NCI-H187 (cell line): ENCODE measurements at places on chromosomes 3 and 15.

- no peak for DNase-seq
Measured at GRCh38 chr3:194120789-194121770, 14.9 kb upstream of the HES1 start.

DNA sequence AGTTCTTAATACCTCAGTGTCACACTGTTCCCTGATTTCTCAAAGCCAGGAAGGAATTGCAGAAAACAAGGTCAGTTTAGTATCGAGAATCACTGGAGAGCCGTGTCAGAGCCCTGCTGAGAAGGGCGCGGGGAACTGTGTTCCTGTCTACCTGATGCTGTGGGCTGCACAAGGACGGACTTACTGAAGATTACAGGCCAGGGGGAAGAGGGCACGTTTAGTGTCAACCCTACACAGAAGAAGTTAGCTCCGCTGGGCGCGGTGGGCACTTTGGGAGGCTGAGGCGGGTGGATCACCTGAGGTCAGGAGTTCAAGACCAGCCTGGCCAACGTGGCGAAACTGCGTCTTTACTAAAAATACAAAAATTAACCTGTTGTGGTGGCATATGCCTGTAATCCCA is 104.1 kb downstream of the APBA2 start:
- no peak for DNase-seq

DNA sequence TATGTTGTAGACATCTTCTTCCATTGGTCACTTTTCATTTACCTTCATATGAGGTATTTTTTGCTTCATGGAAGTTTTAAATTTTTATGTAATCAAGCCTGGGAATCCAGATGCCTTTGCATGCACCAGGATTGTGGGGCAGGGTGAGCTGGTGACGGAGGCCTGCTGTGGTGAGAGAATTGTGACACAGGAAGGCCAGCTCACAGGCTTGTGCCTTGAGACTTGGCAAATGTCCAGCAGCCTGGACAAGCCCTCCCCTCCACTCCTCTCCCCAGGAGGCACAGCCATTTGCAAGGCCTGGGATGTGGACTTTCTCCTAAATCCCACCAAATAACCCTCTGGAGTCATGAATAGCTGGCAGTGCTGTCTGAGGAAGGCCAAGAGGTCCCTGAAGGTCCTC is 67.4 kb downstream of the RHCG start:
- DNase-seq, result no peak

DNA sequence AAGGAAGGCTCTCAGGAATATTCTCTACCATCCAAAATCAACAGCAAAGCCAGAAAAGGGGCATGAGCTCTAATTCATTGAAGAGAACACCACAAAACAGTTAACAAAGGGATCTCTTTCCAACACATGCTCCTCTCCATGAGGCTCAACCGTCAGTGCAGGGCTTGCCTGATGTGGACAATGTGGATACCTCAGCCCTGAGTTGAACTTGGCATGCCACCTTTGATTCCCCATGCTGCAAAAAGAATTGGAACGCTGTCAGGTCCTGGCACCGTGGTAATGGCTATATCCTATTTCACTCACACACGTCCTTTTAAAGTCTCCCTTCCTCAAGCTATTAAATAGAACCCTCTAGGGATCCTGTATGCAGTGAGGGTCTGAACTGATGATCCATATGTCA is 30.7 kb upstream of the IP6K2 start:
- no peak for DNase-seq

DNA sequence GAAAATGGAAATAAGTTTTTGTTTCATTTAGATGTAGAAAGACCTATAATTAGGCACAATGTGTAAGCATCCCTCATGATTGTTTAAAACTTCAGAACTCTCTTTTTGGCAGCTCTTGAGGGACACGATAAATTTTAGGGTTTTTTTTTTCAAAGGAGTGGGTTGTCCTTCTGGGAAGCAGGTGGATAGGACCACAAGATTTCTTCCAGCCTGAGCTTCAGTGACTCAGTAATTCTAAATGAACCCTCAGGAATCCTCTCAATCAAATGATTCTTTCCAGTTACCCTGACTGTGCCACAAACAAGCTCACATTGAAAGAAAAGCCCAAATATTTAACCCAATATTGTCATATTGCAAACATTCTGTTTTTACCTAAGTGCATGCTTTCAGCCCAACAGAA is 45.1 kb downstream of the COL8A1 start:
- DNase-seq, result no peak

DNA sequence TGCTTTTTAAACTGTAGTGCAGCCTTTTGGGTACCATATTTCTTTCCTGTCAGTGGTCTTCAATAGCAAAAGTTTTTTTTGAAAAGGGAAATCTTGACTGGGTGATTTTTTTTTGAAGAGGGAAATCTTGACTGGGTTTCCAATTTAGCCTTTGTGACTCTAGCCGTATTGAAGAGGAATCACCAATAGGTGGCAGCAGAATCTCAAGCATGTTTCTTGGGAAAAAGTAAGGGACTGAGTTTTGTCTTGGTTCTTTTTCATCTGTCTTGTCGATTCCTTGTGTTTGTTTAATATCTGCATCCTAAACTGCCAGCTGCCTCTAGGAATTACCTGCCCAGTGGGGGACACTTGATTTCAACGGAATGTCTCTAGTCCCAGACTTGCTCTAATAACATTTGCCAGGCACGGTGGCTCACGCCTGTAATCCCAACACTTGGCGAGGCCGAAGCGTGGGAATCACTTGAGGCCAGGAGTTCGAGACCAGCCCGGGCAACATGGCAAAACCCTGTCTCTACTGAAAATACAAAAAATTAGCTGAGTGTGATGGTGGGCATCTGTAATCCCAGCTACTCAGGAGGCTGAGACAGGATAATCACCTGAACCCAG is 89.2 kb downstream of the RBPMS2 start:
- no peak for DNase-seq

GRCh38 chr15:98282656-98283332 is 322.3 kb downstream of the ARRDC4 start:
- DNase-seq, result no peak

GRCh38 chr3:113589971-113590370 is 57.6 kb downstream of the SIDT1 start:
- no peak for DNase-seq

GRCh38 chr3:155354658-155355057 is 61.2 kb upstream of the STRIT1 start:
- no peak for DNase-seq

- no peak for DNase-seq
Measured at GRCh38 chr3:157406394-157406793, 30.3 kb upstream of the PTX3 start.

DNA sequence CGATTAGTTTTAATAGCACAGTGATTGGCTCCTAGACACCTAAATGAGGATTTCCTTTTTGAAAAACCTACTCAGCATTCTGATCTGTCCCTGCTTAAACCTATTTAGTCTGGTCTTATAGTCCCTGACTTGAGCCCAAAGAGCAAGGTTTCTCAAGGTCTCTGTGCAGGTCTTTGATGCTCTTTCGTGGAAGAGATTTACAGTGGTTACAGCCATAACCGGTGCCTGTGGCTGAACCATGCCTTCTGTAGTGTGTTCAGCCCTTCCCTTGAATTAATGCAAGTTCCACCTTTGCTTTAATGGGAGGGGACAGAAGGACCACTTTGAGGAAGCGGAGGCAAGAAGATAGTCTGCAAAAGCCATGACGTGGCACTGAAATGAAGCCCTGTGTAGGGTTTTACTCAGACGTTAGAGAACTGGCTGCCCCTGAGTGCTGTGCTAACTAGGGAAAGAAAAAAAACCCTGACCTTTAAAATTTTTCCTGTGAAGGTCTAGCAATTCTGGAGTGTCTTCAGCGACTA is 43.0 kb downstream of the ZBTB38 start:
- no peak for DNase-seq

- no peak for DNase-seq
Measured at GRCh38 chr3:65837604-65838003, 201.1 kb downstream of the MAGI1 start.

DNA sequence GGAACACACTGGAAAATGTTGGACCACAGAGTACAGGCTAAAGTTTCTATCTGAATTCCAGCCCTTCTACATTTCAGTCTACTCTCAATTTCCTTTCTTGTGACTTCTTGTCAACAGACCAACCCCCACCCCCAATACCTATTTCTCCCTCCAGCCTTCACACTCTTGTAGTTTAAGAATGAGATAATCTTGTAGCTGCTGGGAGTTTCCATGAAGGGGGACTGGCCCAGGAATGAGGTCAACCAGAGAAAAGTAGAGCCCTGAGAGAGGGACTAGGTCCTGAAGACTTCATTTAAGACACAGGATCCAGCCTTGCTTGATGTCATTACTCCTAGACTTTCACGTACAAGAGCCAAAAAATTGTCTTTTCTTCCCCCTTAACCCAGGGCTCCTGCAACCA is 29.5 kb upstream of the FAM107A start:
- DNase-seq, result no peak

GRCh38 chr3:129461022-129461421 is 21.0 kb downstream of the IFT122 start:
- no peak for DNase-seq

- no peak for DNase-seq
Measured at GRCh38 chr15:79373728-79374127, 58.4 kb upstream of the MINAR1 start.

DNA sequence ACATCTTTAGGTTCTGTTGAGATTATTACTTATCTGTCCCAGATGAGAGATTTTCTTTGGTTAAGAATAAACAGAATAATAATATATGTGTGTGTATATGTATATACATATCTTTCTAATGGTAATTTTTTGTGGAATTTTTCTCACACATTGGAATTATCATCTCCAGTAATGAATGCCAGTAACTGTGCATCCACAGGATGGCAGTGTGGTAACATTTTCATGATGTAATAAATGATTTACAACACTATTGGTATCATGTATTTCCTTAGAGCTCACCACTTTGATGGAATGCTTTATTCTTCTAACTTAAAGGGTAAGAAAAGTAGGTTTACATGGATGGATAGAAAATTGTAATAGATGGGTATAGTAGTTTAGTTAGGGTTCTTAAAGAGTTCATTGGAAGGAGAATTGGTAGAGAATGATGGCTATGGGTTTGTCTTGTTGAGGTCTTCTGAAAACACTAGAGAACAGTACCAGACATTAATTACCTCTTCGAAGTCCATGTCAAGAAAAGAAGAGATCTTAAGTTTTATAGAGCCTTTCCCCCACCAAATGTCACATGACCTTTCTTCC is 78.1 kb downstream of the STT3B start:
- no peak for DNase-seq

GRCh38 chr3:34279901-34280300 is 481.5 kb downstream of the PDCD6IP start:
- DNase-seq, result no peak

DNA sequence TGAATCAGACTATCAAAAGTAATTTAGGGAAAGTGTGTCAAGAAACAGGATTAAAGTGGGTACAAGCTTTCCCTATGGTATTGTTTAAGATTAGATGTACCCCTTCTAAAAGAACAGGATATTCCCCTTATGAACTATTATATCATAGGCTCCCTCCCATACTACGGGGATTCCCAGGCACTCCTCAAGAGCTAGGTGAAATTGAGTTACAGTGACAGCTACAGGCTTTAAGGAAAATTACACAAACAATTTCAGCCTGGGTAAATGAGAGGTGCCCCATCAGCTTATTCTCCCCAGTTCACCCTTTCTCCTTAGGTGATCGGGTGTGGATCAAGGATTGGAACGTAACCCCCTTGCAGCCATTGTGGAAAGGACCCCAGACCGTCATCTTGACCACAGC is 240.8 kb upstream of the CNTN6 start:
- DNase-seq, result no peak

- DNase-seq, result no peak
Measured at GRCh38 chr3:46208167-46208704, at the start of gene CCR1. TSS of gene CCR1 (minus strand) at chr3:46208313. CDS start at chr3:46204313, 4,000 bp downstream.

DNA sequence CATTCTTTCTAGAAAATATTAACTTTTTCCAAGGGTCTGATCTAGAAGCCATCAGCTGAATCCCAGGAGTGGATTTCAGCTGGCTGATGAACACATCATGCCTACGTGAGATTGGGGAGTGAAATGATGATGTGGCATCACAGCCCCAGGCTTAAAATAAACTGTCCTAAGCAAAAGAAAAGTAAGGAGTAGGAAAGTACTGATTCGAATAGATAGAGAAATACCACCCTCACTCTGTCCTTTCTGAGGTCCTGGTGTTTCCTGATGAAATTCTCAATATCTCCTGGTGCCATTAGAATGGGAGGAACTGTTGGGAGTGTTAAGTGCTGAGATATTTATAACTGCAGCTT is 376.8 kb upstream of the SEMA6D start:
- DNase-seq, result no peak

- no peak for DNase-seq
Measured at GRCh38 chr3:176839901-176840300, 357.4 kb downstream of the TBL1XR1 start.

- DNase-seq, result no peak
Measured at GRCh38 chr15:63922261-63922904, 88.6 kb upstream of the HERC1 start.

- DNase-seq, result no peak
Measured at GRCh38 chr15:31083370-31083780, 18.1 kb downstream of the TRPM1 start.

GRCh38 chr3:89360156-89360555 is 252.7 kb downstream of the EPHA3 start:
- no peak for DNase-seq

GRCh38 chr3:189947948-189948723 is 172.6 kb downstream of the P3H2 start:
- peak; percentile 16 for DNase-seq

DNA sequence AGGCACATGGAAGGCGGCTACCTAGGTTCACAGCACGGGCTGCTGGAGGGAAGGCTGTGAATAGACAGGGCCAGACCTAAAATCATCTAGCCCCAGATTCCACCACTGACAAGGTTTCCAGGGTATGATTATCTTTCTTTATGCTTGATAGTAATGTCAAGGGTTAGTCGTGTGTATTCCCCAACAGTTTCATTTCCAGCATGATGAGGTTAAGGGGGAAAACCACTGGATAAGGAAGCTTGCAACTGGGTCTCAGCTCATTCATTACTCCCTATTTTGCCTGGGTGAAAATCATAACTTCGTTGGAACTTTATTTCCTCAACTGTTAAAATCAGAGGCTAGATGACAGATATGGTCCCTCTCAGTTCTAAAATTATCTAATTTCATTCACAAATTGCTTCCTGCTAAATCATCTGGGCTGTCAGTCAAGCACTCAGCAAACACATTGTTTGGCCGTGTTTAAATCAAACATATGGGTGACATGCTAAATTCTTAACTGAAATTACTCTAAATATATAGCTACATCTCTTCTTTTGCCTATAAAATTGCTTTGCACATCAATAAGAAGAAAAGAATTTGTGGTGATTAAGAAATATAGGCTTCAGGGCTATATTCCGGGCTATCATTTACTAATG is 111.7 kb downstream of the CYP19A1 start:
- no peak for DNase-seq

DNA sequence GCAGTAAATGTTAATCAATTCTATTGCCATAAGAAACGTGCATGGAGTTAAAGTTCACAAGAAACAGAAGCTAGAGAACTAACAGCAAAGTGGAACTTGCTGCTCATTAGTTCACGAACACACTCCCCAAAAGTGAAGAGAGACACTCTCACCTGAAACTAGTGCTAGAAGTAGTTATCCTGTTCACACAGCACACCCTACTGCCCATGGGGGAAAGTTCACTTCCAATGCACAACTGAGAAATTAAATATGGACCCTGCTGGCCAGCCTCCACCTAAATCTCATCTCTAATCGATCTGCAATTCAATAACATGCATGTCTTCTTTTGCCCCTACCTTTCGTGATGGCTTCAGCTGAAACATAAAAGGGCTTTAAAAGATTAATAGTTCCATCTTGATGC is 39.4 kb upstream of the FRMD4B start:
- no peak for DNase-seq
